ENCODE measurements at places on chromosomes 6 and 20.

GRCh38 chr6:24610672-24611071 lies 35.3 kb downstream of the KIAA0319 start:
- no peak for DNase-seq

DNA sequence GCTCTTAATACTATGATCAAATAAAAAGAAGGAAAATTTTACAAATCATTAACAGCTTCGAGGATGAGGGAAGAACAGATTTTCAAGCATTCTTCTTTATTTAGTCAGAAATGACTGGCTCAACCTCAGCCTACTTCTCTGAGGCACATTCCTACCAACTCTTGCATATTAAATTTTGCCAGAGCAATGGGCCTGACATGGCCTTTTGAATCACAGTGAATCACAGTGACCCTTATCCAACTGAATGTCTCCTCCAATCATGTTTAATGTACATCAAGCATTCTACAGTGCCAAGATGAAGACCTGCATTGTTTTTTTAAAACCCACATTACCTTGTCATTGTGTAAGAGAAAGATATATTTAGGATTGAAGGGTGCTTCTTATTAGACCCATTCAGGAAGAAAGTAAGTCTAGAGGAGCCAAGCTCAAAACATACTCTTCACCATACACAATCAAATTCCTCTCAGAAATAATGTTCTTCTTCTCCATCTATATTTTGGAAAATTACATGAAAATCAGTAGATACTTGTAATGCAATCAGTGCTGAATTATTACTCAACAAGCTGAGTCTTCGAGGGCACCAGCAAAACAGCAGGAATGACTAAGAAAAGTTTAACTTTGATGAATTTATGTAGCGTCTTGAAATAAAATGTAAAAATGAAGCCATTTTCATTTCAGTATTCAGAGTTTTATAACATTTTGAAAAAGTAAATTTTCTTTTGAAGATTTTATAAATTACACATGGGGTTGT lies 44.1 kb upstream of the MOXD1 start:
- no peak for DNase-seq

GRCh38 chr6:144936764-144937163 lies 651.6 kb downstream of the UTRN start:
- DNase-seq: no peak

DNA sequence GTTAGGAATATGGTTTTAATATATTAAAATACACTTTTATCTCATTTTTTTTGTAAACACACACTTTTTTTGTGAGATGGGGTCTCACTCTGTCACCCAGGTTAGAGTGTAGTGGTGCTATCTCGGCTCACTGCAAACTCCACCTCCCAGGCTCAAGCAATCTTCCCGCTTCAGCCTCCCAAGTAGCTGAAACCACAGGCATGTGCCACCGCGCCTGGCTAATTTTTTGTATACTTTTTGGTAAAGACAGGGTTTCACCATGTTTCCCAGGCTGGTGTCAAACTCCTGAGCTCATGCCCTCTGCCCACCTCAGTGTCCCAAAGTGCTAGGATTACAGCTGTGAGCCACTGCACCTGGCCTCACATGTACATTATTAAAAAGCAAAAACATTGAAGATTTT lies 10.8 kb downstream of the IPCEF1 start:
- DNase-seq: no peak

- no peak for DNase-seq
Observed at GRCh38 chr6:71414486-71414885, 125.9 kb downstream of the OGFRL1 start.
